IMR-90 (cell line): ENCODE measurements at places on chromosomes 11 and 22.

GRCh38 chr22:39106326-39106725 lies 9.3 kb downstream of the APOBEC3H start:
- DNase-seq = no peak

DNA sequence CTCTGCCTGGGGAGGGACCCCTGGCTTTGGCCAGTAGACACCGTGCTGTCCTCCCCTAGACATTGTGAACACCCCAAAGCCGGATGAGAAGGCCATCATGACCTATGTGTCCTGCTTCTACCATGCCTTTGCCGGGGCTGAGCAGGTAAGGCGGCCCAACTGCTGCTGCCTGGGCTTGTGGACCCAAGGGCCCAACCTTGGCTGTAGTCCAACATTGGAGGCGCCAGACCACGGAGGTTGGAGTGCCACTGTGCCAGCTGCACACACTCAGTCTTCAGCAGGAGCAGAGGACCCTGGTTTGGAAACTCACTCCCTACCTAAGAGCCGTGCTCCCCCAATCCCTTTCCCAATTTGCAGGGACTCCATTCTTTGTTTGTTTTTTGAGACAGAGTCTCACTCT lies 9.4 kb downstream of the ACTN3 start:
- DNase-seq = no peak

DNA sequence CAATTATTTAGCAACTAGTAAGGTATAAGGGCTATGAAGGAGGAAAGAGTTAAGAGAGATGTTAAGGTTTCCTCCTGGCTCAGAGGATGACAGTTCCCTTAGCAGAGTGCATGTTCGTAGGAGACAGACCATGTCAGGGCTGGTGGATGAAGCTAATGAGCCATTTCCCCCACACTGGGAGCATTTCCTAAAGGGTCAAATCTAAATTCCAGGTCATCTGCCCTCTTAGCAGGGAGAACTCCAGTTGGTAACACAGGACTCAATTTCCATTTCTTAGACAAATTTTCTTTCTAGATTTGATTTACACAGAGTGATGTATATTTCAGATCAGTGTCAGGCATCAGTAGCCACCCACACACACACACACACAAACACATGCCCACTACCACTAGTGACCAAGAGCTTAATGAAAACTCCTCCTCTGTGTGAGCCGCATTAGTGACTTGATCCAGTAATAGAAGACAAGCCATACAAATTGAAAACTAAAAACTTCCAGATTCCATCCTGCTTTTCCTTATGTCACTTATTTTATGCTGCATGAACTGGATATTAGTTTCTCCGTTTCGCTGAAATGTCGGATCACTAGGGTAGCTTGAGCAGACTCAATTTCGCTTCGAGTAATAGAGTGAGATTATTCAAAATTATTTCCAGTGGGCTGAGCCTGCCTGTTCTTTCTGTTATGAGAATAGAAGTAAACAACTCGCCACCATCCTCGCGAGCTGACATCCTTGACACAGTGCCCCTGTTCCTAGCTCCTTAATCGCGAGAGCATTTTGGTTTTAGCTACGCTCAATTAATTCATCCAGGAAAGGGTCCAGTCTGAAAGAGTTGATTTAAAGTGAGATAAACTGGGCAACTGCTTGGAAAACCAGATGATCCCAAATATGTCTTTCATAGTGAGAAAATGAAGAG lies 582.6 kb downstream of the SOX6 start:
- no peak for DNase-seq

DNA sequence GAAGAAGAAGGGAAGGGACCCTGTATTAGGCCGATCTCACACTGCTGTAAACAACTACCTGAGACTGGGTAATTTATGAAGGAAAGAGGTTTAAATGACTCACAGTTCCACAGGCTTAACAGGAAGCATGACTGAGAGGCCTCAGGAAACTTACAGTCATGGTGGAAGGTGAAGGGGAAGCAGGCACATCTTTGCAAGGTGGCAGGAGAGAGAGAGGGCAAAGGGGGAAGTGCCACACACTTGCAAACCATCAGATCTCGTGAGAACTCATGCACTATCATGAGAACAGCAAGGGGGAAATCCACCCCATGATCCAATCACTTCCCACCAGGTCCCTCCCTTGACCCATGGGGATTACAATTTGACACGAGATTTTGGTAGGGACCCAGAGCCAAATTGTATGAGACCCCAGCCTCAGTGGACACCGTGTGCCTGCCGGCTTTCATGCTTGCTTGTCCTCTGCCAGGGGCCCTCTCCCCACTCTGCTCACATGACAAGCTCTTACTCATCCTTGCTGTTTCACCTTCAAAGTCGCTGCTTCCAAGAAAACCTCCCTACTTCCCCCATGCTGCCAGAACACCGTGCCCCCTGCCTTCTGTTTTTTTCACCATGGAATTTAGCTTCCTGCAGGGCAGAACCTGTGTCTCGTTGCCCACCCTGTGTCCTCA lies 23.3 kb upstream of the PPFIA1 start:
- DNase-seq = peak; percentile 34

GRCh38 chr11:19576054-19576453 lies 136.6 kb upstream of the NAV2 start:
- peak; percentile 49 for DNase-seq

DNA sequence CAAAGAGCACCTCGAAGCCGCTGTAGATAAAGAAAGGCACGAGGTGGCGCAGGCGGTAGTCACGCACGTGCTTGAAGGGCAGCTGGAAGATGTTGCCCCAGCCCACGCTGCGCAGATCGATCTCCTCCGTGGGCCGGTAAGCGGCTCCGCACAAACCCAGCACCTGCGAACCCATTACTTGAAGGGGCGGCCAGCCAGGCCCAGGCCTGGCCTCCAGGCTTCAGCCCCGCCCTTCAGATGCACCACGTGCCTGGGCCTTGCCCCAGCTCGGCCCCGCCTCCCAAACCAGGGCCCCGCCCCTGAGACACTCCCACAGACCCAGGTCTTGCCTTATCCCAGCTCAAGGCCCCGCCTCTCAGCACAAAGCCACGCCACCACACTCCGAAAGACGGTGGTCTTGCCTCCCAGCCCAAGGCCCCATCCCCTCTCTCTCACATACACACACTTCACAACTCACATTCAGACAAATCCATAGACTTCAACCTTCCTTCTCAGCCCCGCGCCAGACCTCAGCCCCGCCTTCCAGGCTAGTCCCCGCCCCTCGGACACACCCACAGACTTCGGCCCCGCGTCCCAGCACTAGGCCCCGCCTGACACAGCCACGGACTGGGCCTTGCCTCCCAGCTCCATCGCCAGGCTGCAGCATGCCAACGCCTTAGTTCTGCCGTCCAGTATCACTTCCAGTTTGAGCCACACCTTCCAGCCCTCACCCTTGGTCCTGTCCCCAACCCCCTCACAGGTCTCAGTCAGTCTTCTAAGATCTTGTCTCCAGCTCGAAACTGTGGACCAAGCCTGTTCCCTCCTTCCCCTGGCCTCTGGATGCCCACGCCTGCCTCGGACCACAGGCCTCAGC lies 7.0 kb downstream of the UNC93B1 start:
- no peak for DNase-seq

- no peak for DNase-seq
These were observed 40.2 kb upstream of the PRAME start for GRCh38 chr22:22599248-22599647.
